Vein endothelial cell (primary cell): ENCODE measurements at places on chromosomes 6 and 20. TPM values are rescaled to one million over a fixed set of nuclear protein-coding genes. Genes with fewer than 3 reads are reported as not detected.

The CAP2 gene
- under 0.01 and 0.48 TPM in 2 replicates for total RNA-seq

The TP53TG5 gene
- not detected in 2 replicates for total RNA-seq

The SLC52A3 gene
- under 0.01 and 0.10 TPM in 2 replicates for total RNA-seq

The PTGIS gene
- total RNA-seq = 1.4 and 5.9 TPM in 2 replicates

The TBX18 gene
- total RNA-seq = 1.6 and 7.5 TPM in 2 replicates

The PLCB1 gene
- 43.8 and 69.0 TPM in 2 replicates for total RNA-seq

The TAAR9 gene
- total RNA-seq = not detected in 2 replicates

The VWA7 gene
- total RNA-seq = 0.10 and 0.65 TPM in 2 replicates

The HCRTR2 gene
- not detected in 2 replicates for total RNA-seq

The ATP6V1G2 gene
- total RNA-seq = 0.33 and 1.2 TPM in 2 replicates
